Dorsolateral prefrontal cortex (tissue), 122 donors: ENCODE measurements at places on chromosomes 16 and 17.

DNA sequence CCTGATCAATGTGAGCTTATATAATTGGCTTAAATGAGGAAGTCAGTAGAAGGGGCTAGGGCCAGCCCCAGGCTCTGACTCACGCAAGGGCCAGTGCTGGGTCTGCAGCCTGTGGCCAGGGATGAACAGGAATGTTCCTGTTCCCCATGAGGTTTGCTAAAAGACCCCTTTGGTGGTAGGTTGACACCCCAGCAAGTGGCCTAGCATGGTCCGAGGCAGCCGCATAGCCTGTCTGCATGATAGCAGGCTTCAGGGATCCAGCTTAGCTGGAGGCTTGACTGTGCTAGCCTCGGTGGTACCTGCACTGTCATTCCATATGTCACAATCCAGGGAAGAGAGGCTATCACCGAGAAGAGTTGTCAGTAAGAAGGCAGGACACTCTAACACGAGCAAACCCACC lies 23.5 kb downstream of the TRIM25 start:
- no peak for DNase-seq

GRCh38 chr17:57889252-57889651 lies 39.4 kb upstream of the MRPS23 start:
- DNase-seq: no peak

GRCh38 chr17:59853168-59853918 lies 39.4 kb downstream of the TUBD1 start:
- no peak for DNase-seq

DNA sequence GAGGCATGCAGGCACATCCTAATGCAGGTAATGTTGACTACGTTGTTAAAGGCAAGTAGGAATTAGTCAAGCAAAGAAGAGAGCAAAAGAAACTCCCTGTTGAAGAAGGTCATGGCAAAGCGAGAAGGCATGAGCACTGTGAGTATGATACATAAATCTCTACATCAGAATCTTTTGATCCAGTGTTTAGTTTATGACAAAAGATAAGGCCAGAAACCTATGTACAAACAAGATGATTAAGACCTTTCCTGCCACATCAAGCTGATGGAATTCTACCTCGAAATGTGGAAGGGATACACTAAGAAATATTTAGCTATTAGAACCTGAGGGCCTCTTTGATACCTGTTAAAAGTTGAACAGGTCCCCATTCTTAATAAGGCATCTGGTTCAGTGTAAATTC lies 20.2 kb downstream of the SYCE1L start:
- no peak for DNase-seq

- no peak for DNase-seq
These were observed 2.2 kb downstream of the PRM1 start for GRCh38 chr16:11278681-11279628.

DNA sequence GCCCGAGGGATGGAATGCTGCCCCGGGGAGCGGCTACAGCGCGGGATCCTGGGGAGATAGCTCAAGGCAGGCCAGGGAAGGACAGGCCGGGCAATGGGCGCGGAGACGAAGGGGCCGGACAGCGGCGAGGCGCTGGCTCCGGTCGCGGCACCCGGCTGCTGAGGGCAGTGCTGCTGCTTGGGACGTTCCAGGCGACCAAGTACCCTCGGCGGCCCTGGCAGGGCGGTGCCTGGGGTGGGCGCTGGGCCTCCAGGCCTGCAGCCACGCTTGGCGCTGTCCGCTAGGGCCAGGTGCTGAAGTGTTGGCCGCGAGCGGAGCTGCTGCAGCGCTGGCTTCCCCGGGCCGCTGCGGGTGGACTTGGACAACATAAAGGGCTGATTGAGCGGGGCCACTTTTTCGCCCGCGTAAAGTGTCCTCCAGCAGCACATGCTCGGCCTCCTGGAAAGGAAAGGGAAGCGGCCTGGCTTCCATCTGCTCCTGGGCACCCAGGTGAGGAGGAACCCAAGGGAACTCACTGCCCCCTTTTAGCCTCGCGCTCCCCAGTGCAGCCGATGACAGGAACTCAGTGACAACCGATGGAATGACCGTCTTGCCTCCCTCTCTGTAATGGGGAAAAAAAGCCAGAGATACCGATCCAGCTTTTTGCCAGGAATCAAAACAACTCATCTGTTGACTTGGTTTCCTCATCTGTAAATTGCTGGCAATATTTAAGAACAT lies 23.7 kb downstream of the CLEC3A start:
- DNase-seq: no peak

DNA sequence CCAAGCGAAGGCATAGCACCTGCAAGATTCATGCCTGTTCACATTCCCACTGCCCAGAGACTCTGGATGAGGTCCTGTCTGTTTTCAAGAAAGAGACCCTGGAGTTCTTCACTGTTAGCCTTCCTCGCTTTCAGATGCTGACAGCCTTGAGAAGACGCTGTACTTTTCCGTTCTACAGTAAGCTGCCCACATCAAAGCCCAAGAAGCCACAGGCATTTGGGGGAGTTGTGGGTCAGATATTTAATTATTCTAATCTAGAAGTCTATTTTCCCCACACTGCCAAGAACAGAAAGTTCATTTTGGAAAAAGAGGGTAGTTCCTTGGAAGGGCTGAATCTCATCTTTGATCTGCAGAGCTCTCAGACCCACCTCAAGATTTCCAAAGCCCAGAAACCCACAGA lies 127.9 kb downstream of the AXIN2 start:
- DNase-seq: no peak

DNA sequence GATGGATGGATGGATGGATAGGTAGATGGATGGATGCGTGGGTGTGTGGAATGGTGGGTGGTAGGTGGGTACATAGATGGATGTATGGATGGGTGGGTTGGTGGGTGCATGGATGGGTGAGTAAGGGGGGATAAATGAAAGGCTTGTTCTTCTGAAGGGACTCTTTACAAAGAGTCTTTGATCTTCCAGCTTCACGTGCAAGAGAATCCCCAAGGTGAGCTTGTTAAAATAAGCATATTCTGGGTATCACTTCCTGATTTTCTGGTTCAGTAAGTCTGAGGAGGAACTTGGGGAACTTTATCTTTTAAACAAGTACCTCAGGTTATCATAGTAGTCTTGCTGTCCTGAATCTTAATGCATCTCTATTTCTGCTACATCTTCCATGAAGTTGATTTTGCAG lies 639.1 kb downstream of the MAF start:
- DNase-seq: no peak

GRCh38 chr17:74744714-74745547 lies 3.5 kb upstream of the NHERF1 start:
- peak; percentile 69 for DNase-seq

DNA sequence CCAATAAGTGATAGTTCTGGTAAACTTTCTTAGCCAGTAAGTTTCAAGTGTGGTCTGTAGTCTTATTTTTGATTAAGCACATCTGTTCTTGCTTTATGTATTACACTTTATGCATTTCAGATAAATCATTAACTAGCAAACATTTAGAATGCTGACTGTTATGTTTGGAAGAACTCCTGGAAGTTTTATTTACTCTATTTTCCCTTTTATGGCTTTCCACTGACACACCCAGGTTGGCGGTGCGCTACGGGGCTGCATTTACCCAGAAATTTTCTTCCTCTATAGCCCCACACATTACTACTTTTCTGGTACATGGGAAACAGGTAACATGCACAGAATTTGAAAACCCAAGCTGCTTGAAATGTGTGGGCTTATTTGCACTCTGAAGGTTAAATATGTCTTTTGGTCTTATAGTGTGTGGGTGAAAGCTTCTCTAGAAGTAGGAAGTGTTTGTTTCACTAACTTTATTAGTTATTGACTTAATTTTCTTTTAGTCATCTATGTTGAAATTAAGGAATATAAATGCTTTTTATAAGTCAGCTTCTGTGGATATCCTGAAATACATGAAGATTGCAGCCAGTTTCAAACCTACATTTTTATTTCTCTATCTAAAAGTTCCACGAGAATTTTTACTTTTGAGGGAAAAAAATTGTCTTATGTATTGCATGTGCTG lies 203.7 kb downstream of the PHKB start:
- no peak for DNase-seq

GRCh38 chr16:61149709-61150108 lies 886.5 kb downstream of the CDH8 start:
- DNase-seq: no peak

- DNase-seq: no peak
These were observed 5.7 kb upstream of the EXOSC6 start for GRCh38 chr16:70257391-70257790.

DNA sequence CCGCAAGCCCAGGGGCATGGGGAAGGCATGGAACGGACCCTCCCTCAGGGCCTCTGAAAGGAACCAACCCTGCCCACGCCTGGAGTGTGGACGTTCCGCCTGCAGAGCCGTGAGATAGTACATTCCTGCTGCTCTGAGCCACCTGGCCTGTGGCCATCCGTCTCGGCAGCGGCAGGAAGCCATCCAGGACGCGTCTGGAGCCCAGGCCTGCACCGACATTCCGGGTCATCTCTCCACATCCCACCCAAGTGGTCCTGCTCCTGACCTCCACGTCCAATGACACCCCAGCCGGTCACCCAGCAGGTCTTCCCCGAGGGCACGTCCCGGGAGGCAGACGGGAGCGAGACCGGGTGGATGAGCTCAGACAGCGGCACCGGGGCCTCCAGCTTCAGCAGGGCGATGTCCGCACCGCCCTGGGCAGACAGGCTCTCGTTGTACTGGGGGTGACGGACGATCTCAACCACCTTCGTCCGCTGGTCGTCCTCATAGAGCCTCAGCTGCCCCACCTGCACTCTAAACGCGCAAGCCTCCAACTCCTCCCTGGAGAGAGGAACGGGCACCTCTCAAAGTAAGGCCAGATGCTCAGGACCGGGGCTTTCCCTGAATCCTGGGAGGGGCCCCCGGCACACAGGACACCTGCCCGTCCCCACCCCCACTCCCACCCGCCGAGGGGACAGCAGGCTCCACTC lies 21.3 kb upstream of the UBE2I start:
- DNase-seq: no peak

GRCh38 chr16:17160920-17161431 lies 309.8 kb downstream of the XYLT1 start:
- no peak for DNase-seq

GRCh38 chr17:76107509-76107908 lies 3.9 kb upstream of the EXOC7 start:
- no peak for DNase-seq

- DNase-seq: no peak
These were observed 472.4 kb downstream of the PMP22 start for GRCh38 chr17:14792746-14793145.

DNA sequence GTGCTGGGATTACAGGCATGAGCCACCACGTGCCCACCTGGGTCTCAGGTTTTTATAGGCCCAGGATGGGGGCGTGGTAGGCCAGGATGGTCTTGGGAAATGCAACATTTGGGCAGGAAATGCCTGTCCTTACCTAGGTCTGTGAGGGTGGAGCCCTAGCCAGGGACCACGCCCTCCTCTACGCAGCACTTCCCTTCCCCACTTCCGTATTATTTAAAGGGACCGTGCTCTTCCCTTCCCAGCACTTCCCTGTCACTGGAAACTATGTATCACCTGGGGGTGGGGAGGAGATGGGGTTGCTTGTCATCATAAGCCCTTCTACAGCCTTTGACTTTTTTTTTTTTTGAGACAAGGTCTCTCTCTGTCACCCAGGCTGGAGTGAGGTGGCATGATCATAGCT lies 238.9 kb upstream of the NLRP1 start:
- no peak for DNase-seq

GRCh38 chr17:21131137-21131536 lies 4.4 kb downstream of the DHRS7B start:
- DNase-seq: no peak

DNA sequence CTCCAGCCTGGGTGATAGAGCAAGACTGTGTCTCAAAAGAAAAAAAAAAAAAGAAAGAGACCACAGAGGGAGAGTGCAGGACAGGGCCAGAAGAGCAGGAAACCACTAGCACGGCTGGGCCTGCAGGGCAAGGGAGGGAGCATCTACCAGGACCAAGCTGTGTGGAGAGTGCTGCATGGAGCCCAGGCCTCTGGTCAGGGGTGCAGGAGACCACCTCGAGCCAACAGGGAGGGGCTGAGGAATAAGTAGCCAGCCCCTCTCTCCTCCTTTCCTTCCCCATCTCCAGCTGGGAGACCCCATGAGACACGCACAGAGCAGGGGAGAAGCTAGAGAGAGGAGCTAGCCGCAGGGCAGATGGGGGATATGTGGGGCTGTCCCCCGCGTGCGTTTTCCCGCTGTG lies 67.0 kb upstream of the DNAH17 start:
- no peak for DNase-seq

DNA sequence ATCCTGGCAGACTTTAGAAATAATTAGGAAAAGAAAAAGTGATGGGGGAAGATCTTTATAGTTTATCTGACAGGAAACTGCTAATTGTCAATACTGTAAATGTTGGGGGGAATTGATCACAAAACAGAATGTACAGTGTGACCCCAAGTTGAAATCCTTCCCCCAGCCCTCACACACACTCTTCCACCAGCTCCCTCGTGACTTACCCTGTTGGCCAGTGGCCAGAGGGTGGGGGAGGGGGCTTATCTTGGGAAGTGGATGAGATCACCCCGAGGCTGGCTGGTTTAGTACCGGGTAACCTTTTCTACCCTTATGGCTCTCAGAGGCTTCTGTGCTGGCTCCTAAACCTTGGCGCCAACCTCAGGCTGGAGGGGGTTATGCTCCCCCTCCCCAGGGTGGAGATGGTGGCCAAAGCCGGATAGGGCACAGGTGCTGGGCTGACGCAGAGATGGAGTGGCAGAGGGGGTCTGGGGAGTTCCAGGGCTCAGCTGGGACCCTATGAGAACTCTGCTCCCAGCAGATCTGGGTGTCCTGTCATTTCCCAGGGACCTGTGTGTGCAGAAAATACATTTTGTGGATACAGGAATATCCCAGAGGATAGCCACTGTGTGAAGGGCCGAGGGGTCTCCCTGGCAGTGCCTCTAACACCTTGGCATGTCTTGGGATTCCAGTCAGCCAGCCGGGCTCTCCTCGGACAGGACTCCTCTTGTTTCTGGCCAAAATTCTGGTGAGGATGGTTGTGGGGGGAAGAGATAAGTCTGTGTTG lies 18.6 kb downstream of the CDH16 start:
- no peak for DNase-seq

- DNase-seq: no peak
These were observed 19.3 kb upstream of the KRT19 start for GRCh38 chr17:41547378-41547841.

DNA sequence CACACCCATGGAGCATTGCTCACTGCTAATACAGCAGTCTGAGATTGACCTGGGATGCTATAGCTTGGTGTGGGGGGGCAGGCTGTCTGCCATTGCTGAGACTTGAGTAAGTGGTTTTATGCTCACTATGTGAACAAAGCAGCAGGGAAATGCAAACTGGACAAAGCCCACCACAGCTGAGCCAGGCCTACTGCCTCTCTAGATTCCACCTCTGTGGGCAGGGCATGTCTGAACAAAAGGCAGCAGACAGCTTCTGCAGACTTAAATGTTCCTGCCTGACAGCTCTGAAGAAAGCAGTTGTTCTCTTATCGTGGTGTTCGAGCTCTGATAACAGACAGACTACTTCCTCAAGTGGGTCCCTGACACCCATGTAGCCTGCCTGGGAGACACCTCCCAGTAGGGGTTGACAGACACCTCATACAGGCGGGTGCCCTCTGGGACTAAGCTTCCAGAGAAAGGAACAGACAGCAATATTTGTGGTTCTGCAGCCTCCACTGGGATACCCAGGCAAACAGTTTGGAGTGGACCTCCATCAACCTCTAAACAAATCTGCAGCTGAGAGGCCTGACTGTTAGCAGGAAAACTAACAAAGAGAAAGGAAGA lies 2204.8 kb downstream of the TP53TG3F start:
- DNase-seq: no peak
